ENCODE measurements at places on chromosomes 5 and 9.

DNA sequence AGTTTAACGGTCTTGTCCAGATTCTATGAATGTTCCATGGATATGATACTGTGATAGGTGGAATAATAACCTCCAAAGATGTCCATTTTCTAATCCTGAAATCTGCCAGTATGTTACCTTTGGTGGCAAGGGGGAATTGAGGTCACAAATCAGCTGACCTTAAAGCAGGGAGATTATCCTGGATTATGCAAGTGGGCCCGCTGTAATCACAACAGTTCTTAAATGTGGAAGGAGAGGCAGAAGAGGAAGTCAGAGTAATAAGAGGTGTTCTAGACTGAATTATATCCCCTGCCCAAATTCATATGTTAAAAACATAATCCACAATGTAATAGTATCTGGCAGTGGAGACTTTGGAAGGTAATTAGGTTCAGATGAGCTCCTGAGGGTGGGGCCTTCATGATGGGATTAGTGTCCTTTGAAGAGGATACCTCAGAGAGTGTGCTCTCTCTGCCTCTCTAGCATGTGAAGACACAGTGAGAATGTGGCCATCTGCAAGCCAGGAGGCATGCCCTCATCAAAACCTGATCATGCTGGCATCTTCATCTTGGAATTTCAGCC lies 47.6 kb upstream of the ZFAND5 start:
- DNase-seq, result peak; percentile 75

DNA sequence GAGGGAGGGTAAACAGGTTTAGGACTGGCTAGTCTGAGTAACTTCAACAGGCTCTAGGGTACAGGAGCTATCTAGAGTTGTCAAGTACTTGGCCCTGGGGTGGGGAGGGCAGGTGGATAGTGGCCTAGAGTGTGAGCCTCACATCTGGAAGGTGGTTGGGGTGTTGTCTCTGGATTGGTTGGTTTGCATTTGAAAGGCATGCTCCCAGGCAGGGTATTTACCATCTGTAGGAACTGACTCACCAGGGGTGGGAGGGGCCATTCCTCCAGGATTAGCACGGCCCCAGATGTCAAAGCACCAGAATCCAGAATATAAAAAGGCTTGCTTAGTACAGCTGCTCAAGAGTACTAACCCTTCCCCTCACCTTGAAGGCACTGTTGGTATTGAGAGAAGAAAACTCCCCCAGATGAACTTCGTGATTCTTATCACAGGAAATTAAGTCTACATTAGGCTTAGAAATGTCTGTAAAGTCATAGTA lies 193.3 kb downstream of the NTRK2 start:
- DNase-seq, result no peak

DNA sequence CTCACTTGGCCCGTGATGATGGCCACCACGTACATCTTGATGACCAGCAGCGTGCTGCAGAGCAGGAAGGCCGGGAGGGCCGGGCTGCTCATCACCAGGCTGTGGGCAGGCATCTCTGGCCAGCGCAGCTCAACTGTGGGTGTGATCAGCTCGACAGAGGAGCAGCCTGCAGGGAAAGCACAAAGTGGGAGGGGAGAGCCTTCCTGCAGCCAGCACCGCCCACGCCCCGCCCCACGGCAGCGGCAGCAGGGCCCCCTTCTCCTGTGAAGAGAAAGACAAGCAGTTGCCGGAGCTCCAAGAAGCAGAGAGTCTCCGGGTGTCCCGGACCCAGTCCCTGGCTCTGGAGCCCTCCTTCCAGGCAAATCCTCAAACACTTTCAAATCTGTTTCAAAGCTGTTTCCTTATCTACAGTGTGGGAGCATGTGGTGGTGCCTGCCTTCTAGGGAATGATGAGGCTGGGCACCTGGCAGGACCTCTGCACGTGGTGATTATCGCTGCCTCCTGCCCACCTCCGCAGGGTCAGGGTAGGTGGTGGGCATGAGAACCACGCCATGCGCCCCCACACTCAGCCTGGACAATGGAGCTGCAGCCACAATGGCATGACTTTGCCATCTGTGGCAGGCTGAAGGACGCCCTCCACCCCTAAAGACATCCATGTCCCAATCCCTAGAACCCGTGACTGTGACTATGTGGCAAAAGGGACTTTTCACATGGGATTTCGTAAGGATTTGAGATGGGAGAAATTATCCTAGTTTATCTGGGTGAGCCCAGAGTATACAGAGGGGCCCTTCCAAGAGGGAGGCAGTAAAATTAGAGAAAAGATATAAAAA lies at the start of gene PTGES:
Gene PTGES, minus strand, starts transcription at position 143 of the 830 bp plus-strand sequence. Its CDS starts 30 bp downstream, at position 113.
- peak; percentile 76 for DNase-seq

- DNase-seq, result no peak
These were observed 211.0 kb downstream of the PIK3R1 start for GRCh38 chr5:68426586-68426985.

DNA sequence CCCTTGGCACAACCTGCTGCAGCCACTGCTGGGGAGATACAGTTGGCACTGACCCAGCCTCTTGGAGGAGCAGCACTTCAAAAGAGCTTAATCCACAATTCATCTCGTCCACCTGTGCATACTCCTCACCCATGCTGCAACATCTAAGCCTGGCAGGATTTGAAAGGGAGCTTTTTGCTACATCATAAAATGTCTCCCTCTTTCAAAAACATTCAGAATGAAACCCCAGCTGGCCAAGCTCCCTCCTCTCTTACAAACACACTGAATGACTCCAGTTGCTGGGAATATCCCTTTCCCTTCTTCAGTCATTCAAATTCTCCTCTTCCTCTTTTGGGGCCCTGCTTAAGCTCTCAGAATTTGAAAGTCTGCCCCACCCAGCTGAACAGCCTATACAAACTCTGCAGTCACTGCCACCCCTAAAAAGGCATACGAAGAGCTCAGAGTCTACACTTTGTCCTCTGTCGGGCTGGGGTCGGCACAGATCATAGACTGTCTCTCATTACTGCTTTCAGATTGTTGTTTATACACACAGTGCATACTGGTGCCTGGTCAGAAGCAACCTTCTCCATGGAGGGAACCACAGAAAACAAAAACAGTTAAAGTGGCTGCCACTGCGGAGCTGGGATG lies 8.8 kb upstream of the C5orf15 start:
- DNase-seq, result no peak

GRCh38 chr5:56056875-56057274 lies 62.1 kb upstream of the IL6ST start:
- no peak for DNase-seq

- no peak for DNase-seq
These were observed 150.4 kb upstream of the ERCC6L2 start for GRCh38 chr9:95725045-95725444.

- peak; percentile 28 for DNase-seq
These were observed 29.0 kb downstream of the HK3 start for GRCh38 chr5:176870110-176870591.

- DNase-seq, result no peak
These were observed 92.7 kb downstream of the SGCD start for GRCh38 chr5:156419661-156420060.

DNA sequence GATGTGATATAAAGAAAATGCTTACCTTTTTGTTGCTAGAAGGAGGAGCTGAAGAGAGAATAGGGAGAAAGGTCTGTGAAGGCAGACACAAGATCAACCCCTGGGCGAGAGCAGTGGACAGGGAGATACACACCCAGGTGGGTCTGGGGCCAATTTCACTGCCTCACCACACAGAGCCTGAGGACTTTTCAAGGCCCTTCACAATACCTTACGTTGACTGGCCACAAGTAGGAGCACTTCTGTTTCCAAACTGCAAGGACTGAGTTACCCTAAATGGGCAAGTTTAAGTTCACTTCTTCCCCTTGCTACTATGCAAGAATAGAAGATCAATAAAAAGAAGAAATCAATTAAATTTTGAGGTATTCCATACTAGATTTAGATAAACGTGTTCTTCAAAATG lies 174.5 kb upstream of the SLC12A2 start:
- DNase-seq, result no peak

DNA sequence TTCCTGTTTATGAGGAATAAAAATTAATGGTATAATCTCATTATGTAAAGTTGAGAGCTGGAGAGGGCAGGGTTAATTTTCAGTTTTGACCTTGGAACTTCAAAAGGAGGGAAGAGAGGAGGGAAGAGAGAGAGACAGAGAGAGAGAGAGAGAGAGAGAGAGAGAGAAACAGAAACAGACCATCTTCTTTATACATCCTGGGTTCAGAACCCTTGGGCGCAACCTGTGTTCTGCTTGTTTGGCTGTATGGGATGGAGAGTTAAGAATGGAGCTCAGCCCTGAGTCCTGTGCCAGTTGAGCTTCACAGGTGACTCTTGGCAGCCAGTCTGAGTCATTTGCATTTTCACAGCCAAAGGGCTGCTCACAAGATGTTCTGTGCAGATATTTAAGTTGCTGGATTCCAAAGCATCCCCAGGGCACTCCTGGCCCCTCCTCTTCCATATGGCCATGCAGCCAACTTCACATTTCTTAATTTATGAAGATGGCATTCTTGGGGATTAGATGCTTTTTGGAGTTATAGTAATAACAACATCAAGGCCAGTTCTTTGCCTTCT lies 143.5 kb downstream of the CARTPT start:
- no peak for DNase-seq

GRCh38 chr9:694403-695154 lies 146.9 kb upstream of the DMRT1 start:
- DNase-seq, result peak; percentile 39
